GM23338 (cell line): ENCODE measurements at places on chromosomes 16 and 17. TPM values are rescaled to one million over a fixed set of nuclear protein-coding genes. Genes with fewer than 3 reads are reported as not detected.

Gene SLFN12L
- not detected in 2 replicates for total RNA-seq

Gene ATAD5
- total RNA-seq = 22.7 and 24.2 TPM in 2 replicates

DNA sequence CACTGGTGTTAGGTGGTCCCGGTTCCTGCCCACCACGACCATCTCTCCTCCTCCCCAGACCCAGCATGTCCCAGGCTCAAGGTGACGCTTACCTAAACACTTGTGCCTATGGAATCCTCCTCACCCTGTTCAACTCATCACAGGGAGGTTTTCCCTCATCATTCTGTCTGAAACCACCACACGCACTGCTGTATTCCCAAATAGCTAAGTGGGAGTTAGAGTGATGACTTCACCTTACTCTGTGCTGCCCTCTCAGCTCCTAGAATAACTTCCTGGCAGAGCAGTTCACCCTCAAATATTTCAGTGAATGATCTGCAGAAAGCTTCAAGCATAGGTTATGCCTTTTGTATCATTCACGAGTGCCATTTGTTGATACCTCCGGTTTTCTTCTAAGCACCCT is 216.5 kb downstream of the CPPED1 start:
- no peak for DNase-seq

DNA sequence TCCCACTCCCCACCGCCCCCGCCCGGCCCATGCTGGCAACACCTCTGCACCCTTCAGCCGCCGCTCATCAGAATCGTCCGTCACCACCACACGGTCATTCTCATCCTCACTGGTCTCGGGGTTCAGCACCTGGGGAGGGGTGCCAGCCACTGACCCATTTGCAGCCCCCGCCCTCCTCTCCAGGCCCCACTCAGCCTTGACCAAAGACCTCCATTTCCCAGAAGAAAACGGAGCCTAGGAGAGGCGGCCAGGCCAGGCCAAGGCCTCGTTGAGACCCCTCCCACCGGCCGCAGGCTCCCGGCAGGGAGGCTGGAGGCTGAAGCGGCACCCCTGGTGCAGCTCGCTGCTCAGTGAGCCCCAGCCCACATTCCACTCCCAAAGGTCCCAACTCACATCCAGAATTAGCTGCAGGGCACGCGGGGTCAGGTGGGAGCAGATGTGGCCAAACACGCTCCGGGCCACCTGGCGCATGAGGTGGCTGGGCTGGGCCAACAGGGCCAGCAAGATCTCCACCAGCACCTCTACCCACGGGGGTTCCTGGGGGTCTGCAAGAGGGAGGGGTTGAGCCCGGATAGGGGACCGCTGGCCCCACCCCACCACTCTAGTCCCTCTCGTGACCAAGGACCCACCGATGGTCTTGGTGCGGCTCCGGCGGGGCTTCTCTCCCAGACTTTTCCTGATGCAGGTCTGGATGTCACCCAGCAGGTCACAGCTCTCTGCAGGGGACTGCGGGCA is 9.8 kb downstream of the MYBBP1A start:
- no peak for DNase-seq

- DNase-seq = no peak
Measured at GRCh38 chr17:31393749-31394146, 2.3 kb downstream of the RAB11FIP4 start.
